CD4-positive, alpha-beta T cell (primary cell): ENCODE measurements at places on chromosomes 6 and 20. TPM values are rescaled to one million over a fixed set of nuclear protein-coding genes. Genes with fewer than 3 reads are reported as not detected.

SLC17A2 gene
- total RNA-seq: not detected

BPIFB4 gene
- not detected for total RNA-seq

SLC13A3 gene
- total RNA-seq: not detected

ACSS1 gene
- 18.9 TPM for total RNA-seq

CRIP3 gene
- 2.0 TPM for total RNA-seq

CSNK2B gene
- total RNA-seq: 92.6 TPM

ARFGEF2 gene
- total RNA-seq: 23.4 TPM

ZNF831 gene
- 24.9 TPM for total RNA-seq

BNIP5 gene
- not detected for total RNA-seq

GCM1 gene
- total RNA-seq: 0.11 TPM

SLC4A11 gene
- 0.60 TPM for total RNA-seq

SMIM13 gene
- 3.0 TPM for total RNA-seq

TAF11 gene
- 31.5 TPM for total RNA-seq

PLA2G7 gene
- not detected for total RNA-seq

EYA2 gene
- total RNA-seq: not detected

C6orf47 gene
- 10.5 TPM for total RNA-seq

MAS1 gene
- total RNA-seq: not detected

SCUBE3 gene
- total RNA-seq: not detected

GNAS-AS1 gene
- total RNA-seq: not detected

B3GALT4 gene
- total RNA-seq: 11.1 TPM

TRIM31 gene
- not detected for total RNA-seq

SIRPB1 gene
- 8.6 TPM for total RNA-seq
